ENCODE measurements at places on chromosomes 5 and 9.

DNA sequence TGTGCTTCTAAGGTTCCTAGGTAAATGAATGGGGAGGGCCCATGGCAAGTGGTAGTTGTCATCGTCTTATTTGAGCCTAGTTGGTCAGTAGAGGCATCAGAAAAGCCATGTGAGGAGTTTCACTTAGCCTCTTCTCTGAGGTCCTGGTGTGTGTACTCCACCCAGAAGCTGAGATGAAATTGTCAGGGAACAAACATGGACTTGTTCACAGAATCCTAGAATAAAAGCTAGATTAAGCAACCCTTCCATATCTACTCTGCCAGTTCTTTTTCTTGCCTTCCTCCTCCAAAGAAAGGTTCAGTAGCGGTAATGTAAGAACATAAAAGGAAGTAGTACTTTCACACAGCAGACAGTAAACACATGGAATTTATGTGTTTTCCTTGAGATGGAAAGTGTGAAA is 70.4 kb downstream of the ARHGAP26 start:
- DNase-seq = no peak

DNA sequence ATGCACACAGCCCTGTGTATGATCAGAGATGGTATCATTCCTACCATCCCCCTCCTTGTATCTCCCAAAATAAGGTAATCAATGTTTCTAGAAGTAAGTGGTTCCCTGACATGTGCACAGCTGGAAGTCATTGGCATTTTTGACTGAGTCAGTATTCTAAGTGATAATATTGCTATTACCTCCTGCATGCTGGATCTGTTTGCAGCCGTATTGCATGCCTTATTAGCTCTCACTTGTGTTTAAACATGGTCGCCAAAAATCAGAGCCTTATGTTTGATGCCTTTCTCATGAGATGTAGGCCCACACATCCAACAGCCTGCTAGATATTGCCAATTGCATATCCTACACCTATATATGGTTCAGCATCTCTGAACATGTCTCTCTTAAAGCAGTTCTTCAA is 254.3 kb downstream of the CDH12 start:
- no peak for DNase-seq

DNA sequence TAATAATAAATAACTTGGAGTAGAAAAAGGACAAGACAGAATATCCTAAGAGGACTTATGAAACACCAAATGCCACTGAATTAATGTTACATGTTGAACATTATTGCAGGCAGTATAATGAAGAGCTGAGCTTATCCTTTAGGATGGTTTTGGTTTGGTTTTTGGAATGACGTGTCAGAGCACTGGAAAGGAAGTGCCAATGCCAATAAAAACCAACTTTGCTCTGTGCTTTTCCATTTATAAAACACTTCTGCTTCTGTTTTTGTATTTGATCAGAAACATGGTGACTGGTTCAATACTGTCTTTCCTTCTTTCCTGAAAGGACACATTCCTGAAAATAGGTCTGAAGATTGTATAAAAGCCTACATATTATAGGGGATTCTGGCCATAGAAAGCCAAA is 4.2 kb downstream of the MEGF10 start:
- DNase-seq = no peak

- no peak for DNase-seq
Observed at GRCh38 chr9:135418161-135418560, 61.4 kb upstream of the PPP1R26 start.

DNA sequence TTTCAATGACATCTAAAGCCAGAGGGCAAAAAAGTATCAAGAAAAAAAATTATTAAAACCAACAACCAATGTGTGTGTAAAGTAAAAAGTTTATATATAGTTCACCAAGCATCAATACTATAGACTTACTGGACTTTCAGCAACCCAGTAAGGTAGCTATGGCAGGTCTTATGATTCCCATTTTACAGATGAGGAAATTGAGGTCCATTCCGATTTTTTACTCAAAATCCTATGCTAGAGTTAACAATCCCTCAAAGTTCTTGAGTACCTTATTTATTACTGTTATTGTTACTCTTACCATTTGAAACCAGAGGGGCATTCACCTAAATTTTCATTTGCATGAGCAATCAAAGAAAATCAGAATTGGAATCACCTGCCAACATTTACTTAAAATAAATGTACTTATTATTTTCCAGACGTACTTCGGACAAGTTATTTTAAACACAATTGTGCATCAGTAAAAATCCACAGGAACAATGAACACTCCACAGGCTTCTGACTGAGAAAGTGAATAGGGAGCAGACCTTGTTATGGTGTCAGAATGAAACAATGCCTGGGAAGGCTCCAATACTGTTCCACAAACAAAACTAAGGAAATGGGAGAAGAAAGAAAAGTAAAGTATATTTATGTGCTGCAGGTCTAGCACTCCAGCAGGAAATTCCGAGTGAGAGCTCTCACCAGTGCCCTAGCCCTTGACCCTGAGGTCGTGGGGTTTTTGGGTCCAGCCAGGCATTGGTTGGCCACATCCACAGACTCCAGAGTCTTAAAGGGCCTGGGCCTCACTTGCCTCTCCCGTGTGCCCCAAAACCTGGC is 229.9 kb downstream of the PIK3R1 start:
- DNase-seq = no peak

- no peak for DNase-seq
Observed at GRCh38 chr5:74468421-74468820, 172.1 kb downstream of the ENC1 start.
